Stimulated activated CD4-positive, alpha-beta T cell treated with anti-CD3 and anti-CD28 coated beads, Interleukin-4, amount 100 ng/mL, for 1 hour (primary cell): ENCODE measurements at places on chromosomes 12 and 14.
A peak's percentile ranks its signal among the peaks of the same experiment; 100 is the strongest.

DNA sequence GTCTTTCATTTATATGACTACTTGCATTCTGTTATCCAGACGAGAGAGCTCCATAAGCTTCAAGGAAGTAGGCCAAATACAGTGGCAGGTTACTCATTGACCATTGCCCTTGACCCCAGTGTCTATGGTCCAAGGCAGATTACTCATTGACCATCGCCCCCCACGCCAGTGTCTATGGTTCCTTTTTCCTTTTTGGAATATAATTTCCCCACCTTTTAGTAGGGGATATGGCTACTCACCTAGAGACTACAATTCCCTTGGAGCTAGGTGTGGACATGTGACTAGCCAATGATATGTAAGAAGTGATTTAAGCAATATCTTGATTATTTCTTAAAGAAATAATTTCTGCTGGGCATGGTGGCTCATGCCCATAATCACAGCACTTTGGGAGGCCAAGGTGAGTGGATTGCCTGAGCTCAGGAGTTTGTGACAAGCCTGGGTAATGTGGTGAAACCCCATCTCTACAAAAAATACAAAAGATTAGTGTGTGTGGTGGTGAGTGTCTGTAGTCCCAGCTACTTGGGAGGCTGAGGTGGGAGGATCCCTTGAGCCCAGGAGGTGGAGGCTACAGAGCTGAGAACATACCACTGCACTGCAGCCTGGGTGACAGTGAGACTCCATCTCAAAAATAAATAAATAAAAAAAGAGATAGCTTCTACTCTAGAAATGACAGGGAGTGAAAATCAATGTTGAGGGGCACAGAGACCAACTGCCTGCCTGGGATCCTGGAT is 32.6 kb downstream of the SIX4 start:
- no peak for DNase-seq

- no peak for DNase-seq
Observed at GRCh38 chr12:41709012-41709411, 435.7 kb downstream of the GXYLT1 start.

DNA sequence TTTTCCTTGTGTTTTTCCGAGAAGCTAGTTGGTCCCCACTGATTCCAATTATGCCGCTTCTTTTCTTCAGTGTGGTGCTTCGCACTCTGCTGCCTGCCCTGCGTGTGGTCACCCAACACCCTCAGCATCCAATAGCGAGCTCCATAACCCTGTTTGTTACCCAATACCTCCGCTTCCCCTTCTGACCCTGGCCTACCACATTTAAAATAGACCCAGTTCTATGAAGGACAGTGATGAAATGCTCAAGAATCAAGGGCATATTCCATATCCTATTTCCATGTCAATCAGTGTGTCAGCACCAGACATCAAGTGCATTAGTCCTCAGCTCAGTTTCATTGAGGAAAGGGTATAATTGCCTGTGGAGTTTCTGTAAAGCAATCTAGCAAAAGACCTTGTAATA is 9.5 kb downstream of the NDRG2 start:
- no peak for DNase-seq

DNA sequence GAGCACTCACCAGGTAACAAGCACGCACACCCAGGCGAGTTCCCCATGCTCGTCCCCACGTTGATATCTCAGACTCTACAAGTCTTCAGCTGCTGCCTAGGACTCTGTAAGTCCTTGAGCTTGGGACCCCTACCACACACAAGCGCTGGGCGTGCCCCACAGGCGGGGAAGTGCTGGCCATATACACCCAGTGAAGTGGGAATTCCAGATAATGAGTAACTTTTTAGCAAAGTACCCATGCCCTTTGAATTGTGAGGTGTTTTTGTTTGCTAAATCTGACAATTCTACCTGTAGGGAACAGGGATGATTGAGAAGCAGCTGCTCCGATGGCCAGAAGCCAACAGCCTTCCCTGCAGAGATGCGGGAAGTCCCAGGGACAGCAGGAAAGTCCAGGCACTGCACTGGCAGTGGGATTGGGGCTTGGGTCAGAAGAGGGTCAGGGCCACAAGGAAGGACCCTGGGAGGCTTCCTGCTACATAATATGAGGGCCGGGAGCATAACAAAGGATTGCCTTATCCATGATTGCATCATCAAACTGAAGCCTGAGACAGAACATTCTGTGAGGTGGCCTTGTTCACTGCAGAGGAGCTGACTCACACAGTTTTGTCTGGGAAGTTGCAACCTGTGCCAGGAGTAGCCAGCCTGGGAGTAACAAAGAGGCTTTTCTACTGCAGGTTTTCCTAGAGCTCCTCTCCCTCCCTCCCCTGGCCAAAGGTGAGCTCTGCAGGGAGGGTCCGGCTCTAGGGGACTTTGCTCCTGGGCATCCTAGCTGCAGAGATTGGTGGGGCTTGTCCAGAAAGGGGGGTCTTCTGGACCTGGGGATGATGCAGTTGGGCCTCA is 13.2 kb upstream of the SERPINA3 start:
- no peak for DNase-seq

DNA sequence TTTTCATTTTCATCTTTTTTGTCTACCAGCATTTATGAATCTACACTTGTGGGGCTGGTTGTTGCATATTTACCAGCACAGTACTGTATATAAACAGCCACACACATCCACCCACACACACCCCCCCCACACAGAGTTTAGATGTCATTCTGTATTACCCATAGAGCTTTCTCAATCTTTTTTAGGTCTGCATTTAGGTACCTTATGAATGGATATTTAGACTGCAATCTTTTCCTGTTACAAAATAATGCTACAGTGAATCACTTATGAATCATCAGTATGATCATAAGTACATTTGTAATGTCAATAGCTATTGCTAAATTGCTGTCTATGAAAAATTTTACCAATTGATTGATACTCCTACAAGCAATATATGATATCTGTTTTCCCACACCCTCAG is 67.3 kb upstream of the STK38L start:
- peak; percentile 38 for DNase-seq

DNA sequence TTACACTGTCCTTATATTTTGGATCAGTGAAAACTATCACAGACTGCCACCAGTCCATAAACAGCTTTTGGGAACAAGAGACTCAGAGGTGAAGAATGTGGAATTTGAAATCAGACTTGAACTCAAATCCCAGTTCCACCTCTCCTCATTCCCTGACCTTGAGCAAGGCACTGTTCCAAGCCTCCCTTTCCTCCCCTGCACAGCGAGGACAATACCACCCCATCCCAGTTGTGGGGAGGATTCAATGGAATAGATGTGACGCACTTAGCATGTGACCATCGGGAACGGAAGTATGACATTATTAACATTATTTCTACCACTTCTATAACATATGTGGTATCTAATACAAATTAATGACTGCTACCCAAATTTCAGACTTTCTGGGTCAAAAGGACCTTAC is 63.5 kb downstream of the DPF3 start:
- DNase-seq = no peak

DNA sequence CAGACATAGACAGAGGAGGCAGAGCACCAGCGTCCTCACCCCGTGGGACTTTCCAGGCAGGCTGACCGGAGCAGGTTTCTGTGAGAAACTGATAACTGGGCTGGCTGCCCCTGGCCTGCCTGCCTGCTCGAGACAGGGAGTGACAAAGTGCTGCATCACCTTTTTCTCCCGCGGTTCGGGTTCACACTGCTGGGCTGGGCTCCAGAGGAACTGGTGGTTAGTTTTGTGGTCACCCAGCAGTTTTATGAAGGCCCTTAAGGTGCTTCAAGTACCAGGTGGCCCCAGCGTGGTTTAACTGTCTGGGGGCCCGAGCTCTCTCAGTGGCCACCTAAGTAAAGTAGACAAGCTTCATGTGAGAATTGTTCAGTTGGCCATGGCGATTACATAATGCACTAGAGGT is 1073.6 kb downstream of the BCL11B start:
- no peak for DNase-seq

DNA sequence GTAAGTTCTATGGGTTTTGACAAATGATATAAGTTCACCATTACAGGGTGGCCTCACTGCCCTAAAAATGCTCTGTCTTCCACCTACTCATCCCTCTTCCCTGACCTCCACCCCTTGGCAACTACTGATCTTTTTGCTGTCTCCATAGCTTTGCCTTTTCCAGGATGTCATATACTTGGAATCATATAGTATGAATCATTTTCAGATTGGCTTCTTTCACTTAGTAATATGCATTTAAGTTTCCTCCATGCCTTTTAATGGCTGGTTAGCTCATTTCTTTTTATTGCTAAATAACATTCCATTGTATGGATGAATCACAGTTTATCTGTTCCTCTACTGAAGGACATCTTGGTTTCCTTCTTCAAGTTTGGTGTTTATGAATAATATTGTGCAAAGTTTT is 14.0 kb upstream of the PEX5 start:
- no peak for DNase-seq

GRCh38 chr12:41514907-41515306 is 326.8 kb downstream of the PDZRN4 start:
- peak; percentile 4 for DNase-seq

GRCh38 chr14:92613008-92613658 is 99.6 kb downstream of the RIN3 start:
- DNase-seq = peak; percentile 77

GRCh38 chr12:92431146-92431545 is 271.6 kb upstream of the PLEKHG7 start:
- DNase-seq = peak; percentile 13

DNA sequence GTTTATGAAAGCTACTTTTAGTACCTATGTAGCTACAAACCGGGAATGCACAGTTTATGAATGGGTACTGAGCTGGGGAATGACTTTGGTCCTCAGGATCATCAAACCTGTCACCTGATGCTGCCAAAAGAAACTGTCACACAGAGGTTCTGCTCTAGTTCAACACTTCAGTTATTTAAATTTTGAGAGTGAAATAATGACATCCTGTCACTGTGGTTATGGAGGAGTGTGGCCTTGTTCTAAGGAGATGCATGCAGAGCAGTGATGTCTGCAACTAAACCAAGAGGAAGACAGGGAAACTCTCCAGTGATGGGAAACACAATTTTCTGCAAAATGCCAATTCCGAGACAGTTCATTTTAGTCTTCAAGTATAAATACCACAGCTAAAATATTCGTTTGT is 4.8 kb upstream of the AEBP2 start:
- no peak for DNase-seq
